ENCODE measurements at places on chromosomes 6 and 20.
A peak's percentile ranks its signal among the peaks of the same experiment; 100 is the strongest.

GRCh38 chr6:2385471-2385983 lies 140.1 kb upstream of the GMDS start:
- DNase-seq = no peak

- DNase-seq = no peak
These were observed 21.8 kb upstream of the MCUR1 start for GRCh38 chr6:13836170-13836569.

- DNase-seq = no peak
These were observed 9.9 kb downstream of the CNPY3 start for GRCh38 chr6:42938987-42939809.

DNA sequence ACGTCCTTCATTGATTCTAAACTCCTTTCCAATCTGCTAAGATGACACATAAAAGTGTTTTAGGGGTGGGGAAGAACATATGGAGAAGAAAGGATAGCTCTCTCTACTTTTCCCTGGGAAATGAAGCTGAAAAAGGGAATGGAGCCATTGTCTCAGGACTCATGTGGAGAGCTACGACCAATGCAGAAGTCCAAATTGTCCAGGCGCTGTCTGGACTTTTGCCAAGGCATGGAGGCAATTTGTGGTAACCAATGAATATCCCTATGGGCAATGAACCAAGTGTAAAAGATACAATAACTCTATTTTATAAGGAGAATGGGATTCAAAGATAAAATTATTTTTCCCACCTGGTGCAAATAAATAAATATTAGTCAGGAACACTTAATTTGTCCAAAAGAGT lies 16.1 kb downstream of the FBXL4 start:
- DNase-seq = no peak

GRCh38 chr20:33211817-33212424 lies 5.2 kb upstream of the BPIFA3 start:
- DNase-seq = peak; percentile 70

DNA sequence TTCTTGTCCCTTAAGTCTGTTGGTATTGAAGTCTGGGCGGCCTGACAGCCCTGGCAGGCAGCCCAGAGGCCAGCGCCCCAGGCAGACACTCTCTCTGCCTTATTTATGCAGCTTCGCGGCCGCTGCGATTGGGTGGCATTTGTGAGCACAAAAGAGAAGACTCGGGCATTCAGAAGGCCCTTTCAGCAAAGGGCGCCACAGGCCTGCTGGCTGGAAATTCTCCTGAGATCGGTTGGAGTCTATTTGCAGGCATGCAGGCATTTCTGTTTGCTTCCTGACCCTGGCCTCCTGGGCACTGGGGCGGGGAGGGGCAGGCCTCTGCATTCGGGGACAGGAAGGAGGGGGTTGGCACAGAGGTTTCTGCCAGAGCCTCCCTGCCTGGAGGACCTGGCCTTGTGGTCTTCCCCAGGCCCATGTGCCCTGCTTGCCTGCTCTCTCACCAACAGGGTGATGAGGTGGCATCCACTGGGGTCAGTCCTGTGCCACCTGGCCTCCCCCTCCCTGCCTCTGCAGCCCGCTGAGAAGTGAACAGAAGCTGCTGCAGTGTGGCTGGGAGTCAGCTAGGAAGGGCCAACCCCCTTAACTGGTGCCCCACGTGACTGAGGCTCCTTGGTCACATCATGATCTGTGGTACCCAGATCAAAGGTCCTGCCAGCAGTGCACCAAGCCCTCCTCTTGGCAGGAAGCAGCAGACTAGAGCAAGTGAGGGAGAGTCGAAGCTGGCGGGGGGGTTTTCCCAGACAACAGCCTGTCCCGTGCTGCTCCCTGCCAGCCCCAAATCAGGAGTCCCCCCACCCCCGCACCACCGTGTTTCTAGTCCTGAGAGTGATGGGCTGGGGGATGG lies 16.6 kb upstream of the CCDC167 start:
- peak; percentile 62 for DNase-seq

GRCh38 chr20:49276961-49277785 lies 684 bp downstream of the ZNFX1 start:
- peak; percentile 35 for DNase-seq

- peak; percentile 90 for DNase-seq
These were observed 59.6 kb upstream of the SPDEF start for GRCh38 chr6:34615574-34616226.

DNA sequence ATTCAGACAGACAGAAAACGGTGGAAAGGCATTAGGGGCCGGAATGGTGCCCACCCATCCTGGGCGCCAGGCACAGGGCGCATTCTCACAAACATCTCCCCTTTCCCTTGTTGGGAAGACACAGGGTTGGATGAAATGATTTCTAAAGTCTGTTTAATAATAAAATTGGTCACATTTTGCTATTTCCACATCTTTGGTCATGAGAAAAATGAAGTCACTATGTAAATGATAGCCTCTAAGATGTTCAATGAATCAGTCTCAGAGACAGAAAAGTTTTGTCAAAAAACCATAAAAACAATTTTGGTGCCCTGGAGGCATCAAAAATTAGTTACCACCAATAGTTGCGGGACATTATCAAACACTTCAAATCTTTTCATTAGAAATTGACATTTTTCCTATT lies 40.7 kb downstream of the PRR18 start:
- no peak for DNase-seq

- DNase-seq = no peak
These were observed 275.5 kb downstream of the ZFAND3 start for GRCh38 chr6:38095054-38095453.

DNA sequence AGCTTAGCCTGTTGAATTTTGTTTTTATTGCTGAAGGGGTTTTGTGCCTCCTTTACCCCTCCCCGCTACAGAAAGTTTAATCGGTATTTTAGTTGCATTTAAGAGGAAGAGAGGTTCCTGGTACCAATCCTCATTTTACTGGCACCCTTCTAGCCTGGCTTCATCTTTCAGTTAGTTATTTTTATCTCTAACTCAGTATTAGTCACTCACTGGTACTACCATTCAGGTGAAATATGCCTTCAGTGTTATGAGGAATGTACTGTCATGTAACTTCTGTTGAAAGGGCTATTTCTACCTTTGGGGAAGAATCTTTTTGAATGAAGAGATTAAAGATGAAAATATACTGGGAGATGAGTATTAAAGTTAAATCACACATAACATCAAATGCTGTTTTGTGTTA lies 211.8 kb downstream of the CDKAL1 start:
- DNase-seq = no peak

- DNase-seq = no peak
These were observed 37.7 kb upstream of the RAB22A start for GRCh38 chr20:58271606-58272351.

GRCh38 chr6:35737413-35738211 lies 780 bp downstream of the ARMC12 start:
- DNase-seq = peak; percentile 93

GRCh38 chr6:45698046-45698445 lies 317.6 kb downstream of the CLIC5 start:
- no peak for DNase-seq

- no peak for DNase-seq
These were observed 41.4 kb downstream of the CBFA2T2 start for GRCh38 chr20:33531047-33531877.

DNA sequence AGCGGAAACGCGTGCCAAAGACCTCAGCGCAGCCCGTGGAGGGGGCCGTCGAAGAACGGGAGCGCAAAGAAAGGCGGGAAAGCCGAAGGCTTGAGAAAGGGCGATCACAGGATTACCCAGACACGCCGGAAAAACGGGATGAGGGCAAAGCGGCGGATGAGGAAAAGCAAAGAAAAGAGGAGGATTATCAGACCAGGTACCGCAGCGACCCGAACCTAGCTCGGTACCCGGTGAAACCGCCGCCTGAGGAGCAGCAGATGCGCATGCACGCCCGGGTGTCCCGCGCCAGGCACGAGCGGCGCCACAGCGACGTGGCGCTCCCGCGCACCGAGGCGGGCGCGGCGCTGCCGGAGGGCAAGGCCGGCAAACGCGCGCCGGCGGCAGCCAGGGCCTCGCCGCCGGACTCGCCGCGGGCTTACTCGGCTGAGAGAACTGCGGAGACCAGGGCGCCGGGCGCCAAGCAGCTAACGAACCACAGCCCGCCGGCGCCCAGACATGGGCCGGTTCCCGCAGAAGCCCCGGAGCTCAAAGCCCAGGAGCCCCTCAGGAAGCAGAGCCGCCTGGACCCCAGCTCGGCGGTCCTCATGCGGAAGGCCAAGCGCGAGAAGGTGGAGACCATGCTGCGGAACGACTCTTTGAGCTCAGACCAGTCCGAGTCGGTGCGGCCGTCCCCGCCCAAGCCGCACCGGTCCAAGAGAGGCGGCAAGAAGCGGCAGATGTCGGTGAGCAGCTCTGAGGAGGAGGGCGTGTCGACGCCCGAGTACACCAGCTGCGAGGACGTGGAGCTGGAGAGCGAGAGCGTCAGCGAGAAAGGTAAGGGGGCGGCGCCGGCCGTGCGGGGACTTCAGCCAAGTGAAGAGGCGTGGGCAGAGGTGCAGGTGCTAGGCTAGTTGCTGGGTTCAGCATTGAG lies 296.2 kb downstream of the RIMS1 start:
- peak; percentile 20 for DNase-seq

DNA sequence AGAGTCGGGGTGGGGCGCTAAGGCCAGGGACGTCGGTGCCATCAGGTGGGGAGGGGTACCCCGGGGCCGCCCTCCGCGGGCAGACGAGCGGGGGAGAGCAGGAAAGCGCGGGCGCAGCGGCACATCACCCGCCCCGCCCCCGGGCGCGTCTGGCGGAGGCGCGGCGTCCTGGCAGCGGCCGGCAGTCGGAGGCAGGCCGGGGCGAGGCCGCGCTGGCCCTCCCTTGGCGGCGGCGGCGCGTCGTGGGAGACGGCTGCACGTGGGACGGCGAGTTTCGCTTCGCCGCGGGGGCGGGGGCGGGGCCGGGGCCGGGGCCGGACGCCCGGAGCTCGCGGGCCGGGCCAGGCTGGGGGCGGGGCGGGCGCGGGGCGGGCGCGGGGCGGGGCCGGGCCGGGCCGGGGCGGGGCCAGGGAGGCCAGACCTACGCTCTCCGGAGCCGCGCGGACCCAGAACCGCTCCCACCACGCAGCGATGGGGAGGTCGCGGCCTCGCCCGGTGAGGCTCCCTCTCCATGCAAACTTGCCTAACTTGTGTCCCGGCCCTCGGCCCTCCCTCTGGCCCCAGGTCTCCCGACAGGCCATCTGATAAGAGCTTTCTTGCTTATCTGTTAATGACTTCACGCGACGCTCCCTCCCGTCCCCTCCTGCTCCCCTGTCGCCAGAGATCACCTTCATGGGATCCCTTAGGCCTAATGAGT lies 12.5 kb downstream of the ITPR3 start:
- peak; percentile 68 for DNase-seq

GRCh38 chr20:42483730-42484303 lies 705.9 kb downstream of the PTPRT start:
- DNase-seq = peak; percentile 51

GRCh38 chr6:43645613-43645964 lies 753 bp downstream of the RSPH9 start:
- DNase-seq = no peak

DNA sequence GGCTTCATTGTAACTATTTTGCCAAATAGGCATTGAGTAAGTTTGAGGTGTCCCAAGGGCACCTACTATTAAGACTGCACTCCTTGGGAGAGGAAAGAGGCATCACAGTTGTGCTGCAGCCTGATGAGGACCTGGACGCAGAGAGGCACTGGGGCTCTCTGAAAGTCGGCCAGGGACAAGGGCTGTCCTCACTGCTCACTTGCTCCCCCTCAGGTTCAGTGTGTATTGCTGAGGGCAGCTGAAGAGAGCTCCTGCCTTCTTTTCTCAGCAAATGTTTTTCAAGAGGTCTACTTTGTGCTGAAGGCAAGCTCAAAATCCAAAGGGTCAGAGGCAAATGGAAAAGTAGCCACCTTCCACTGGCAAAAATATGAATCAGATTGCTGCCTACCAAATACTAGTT lies 331.8 kb downstream of the RIMS1 start:
- DNase-seq = peak; percentile 16

DNA sequence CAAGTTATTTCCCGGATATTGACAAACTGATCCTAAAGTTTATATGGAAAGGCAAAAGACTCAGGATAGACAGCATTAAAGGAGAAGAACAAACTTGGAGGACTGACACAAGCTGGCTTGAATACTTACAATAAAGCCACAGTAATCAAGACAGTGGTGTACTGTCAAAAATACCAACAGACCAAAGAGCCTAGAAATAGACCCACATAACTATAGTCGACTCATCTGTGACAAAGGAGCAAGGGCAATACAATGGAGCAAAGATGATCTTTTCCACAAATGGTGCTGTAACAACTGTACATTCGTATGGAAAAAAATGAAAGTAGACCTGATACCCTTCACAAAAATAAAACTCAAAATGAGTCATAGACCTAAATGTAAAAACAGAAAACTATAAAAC lies 46.0 kb downstream of the ABHD12 start:
- no peak for DNase-seq

Data from hematopoietic multipotent progenitor cell treated with erythropoietin and hydrocortisone succinate and interleukin-3 and kit ligand, for 4 days (in vitro differentiated cells).